ENCODE measurements at places on chromosomes 1 and 21.

- DNase-seq: no peak
Observed at GRCh38 chr1:197444755-197445154, 176.7 kb downstream of the CRB1 start.

DNA sequence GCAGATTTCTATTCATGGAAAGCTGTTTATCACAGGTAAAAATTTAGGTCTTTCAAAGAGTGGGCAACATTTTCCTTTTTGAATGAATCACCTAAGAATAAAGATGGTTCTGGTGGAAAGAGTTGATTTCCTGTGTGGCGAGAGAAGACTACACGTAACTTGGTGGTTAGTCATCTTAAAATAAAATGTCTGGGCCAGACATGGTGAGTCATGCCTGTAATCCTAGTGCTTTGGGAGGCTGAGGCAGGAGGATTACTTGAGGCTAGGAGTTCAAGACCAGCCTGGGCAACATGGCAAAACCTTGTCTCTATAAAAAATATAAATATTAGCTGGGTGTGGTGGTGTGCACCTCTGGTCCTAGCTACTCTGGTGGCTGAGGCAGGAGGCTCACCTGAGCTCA, 65.7 kb downstream of the DISP1 start:
- no peak for DNase-seq

DNA sequence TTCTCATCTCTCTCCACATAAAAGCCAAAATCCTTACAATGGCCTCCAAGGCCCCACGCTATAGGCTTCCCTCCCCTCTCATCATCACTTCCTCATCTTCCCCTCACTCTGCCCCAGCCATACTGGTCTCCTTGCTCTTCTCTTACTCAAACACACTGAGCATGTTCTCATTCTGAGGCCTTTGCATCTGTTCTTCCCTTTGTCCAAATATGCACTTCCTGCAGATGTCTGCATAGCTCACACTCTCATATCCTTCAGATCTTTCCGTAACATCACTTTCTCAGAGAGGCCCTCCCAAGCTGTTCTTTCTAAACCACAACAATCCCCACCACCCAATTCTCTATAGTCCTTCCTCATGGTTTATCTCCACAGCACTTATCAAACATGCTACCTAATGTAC, 284.1 kb downstream of the HHIPL2 start:
- no peak for DNase-seq

DNA sequence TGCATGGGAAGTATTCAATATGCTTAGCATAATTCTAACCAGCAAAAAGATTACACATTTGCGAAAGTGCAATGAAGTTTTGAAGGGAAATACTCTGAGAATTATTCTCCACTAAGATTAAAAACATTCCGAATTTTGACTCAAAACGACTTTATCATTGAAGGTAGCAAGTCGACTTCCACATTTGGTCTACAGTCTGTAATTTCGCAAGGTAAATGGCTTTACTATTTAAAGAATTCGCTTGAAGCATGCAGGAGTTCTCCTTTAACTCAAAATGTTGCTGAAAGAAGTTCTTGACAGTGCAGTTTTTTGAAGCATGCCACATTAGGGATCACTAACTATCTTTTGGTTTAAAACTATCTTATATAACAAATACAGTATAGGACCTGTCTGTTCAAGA, 161.0 kb upstream of the HP1BP3 start:
- DNase-seq: no peak

DNA sequence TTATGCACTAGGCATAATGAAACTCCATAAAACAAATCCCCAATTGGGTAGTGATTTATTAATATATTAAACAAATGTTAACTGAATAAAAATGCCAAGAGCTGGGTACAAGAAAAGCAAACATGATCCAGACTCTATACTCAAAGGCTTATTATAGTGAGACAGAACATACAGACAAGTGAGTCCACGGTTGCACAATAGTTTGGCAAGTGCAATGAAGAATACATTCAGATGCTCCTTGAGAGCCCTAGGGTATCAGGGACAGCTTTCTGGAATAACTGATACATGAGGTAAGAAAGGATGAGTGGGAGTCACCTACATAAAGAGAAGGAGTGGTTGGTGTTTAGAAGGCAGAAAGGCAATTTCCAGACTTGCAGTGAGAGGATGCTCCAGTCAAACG, 85.1 kb downstream of the VAV3 start:
- no peak for DNase-seq

GRCh38 chr1:165034136-165034809, 322.2 kb downstream of the LMX1A start:
- no peak for DNase-seq

DNA sequence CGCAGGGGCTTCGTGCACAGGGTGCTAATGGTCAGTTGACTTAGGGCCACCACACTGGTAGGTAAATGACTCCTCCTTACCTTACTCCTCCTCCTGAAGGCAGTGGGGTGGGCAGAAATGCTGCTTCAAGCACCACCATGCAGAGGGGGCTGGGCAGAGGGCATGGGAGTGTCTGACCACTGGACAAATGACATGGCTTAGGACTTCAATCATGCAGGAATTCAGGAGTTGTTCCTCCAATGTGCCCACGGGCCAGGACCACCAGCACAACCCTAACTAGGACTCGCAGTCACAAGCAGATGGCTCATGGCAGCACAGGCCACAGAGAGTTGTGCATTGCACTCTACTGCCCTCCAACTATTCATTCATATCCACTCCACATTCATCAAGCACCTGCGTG, 65.7 kb downstream of the KCND3 start:
- DNase-seq: no peak

- DNase-seq: no peak
Observed at GRCh38 chr1:17984583-17984982, 123.0 kb upstream of the IGSF21 start.

DNA sequence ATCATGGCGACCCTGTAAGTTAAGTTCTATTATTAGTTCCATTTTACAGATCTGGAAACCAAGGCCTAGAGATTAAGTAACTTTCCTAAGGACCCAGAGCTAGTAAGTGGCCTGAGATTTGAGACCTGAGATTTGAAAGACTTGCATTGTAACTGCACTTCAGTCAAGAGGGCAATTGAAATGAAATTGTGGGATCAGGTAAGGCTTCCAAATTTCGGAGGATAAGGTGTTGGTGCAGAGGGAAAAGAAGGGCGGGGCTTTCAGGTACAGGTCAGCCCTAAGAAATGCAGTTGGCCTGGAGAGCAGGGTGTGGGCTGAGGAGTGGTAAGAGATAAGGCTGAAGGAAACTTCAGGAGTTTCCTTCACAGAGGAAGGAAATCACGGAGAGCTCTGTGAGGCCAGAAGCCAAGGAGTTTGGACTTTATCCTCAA, 51.1 kb downstream of the SLC16A1 start:
- DNase-seq: no peak

Measured in Right ventricle myocardium inferior (tissue), 1 donor.